ENCODE measurements at places on chromosomes 12 and 14.

DNA sequence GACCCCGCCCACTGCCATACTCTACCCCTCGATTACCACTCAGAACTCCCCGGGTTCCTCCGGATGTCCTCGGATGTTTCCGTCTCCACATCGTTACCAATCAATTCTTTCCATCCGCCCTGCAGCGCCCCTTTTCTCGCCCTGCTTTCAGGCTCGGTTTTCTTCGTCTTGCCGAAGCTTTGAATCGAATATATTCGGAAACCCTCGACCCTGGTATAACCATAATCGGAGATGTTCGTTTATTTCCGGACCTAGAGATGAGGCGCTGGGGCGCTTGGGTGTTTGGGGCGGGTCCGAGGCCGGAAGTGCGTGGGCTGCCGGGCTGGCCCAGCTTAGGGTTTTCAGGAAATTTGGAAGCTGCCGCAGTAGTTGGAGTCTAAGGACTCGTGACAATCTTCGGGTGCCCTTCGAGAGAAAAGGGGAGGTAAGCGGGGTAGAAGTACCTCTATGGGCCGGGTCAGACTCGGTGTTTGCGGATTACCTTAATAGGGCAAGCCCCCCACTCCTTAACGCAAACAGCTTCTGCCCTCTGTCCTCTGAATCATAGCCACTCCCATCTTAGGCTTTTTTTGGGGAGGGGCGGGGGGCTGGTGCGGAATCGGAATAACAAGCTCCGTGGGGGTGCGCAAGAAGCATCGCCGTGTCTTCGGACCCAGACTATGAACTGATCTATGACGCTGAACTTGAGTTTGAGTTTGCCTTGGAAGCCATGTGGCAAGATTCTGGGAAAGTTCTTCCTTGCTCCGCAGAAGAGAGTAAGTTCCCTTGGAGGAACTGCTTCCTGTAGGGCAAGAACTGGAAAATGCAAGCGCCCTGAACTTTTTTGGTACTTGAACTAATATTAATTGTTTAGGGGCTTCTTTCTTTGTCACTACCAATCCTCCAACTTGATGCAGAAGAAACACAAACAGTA, at the start of gene C14orf119:
C14orf119 (plus strand) TSS at position 310 of the 913 bp plus-strand sequence. CDS start 2,154 bp downstream, outside the sequence.
- peak; percentile 90 for DNase-seq

DNA sequence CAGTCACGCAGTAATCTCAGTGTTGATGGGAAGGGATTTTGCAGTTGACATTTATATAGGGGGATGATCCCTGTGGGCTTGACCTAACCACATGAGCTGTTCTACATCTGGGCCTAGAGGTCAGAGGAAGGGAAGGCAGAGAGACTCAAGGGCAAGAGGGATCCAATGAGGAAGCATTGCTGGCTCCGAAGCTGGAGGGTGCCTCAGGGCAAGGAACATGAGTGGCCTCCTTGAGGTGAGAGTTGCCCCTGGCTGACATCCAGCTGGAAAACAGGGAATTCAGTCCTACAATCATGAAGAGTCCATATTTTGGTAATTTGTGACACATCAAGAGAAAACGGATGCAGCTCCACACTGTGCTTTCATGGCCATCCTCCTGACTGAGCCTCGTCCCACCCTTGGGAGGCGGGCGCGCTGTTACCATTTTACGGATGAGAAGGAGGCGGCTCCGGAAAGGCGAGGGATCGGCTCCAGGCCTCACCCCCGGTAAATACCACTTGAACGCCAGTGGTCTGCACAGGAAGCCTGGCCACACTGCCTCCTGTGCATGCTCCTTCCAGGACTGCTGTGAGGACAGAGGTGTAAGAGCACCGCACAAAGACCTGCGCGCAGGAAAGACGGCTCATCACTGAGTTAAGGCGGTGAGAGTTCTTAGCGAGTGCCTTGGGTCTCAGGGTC, 18.5 kb upstream of the FKBP4 start:
- no peak for DNase-seq

- DNase-seq: no peak
These were observed 25.7 kb downstream of the KLRK1 start for GRCh38 chr12:10363914-10364814.

DNA sequence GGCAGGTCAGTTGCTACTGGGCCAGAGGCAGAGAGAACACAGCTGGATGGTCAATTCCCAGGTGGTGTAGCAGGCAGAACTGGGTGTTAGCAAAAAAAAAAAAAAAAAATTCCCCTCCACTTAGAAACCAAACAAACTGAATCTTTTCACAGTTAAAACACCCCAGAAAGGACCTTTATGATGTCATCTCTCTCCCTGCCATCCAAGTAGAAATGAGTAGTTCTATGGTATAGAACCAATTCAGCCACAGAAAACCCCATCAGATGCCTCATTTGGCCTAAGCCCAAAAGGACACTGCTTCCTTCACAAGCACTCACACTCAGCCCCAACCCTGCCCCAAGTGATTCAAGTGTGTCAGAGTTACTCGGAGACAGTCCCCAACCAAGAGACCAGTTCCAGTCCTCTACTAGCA, 230.8 kb downstream of the DPF3 start:
- no peak for DNase-seq

DNA sequence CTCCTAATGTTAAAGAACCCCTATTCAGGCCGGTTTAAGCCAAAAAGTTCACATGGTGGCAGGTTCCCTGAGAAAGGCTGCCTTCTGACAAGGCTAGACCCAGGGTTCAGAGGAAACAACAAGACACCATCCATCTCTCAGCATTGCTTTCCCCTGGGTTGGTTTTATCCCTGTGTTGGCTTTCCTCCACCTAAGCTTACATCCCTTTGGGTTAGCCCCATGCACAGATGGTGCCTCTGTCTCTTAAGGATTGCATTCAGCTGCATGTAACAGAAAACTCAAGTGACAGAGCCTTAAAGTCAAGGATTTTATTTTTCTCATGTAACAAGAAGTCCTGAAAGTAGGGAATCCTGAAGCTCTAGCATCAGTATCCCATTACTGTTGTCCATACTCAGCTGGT, 42.8 kb upstream of the RIN3 start:
- DNase-seq: no peak

DNA sequence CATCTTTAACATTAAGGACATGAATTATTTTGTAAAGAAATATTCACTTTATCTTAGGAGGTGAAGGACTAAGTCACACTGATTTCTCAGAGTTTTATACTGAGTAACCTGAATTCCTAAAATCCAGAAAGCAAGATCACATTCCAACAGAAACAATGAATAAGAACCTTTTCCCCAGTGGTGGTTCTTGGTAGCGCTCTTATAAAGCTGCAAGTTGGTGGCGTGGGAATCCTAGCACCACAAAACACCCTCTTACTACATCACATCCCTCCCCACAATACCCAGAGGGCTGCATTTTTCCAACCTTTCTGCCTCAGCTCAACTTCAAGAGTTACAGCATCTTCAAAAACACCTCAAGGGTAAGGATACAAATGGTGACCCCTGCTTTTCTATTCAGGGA, 44.0 kb upstream of the SMUG1 start:
- no peak for DNase-seq

GRCh38 chr12:1217191-1217949, 226.3 kb downstream of the ERC1 start:
- no peak for DNase-seq
